Dorsolateral prefrontal cortex (tissue), 122 donors: ENCODE measurements at places on chromosomes 13 and 19.

DNA sequence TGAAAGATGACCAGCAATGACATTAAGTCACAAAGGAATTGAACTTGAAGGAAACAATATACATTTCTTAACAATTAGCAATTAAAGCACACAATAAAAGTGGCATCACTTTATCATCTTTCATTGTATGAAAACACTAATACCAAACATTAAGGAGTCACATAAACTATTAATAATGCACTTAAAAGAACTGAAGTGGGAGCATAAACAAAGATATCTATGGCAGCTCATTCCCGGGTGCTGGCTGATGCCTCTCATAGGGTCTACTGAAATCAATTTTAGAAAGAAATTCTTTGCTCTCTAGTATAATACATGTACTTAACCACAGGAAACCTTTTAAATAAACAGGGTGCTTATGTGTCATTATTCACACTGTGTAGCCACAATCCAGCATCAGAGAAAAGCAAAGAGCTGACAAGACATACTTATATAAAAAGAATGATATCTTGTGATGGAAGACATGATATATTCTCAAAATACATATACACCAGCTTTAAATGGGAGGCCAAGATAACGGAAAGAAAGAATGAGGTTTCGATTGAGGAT, 1207.8 kb downstream of the EFNB2 start:
- no peak for DNase-seq

GRCh38 chr13:49936968-49937273, 781 bp upstream of the SPRYD7 start:
- DNase-seq: no peak

GRCh38 chr13:39037410-39037879, 444 bp downstream of the PROSER1 start:
- DNase-seq: peak; percentile 28

DNA sequence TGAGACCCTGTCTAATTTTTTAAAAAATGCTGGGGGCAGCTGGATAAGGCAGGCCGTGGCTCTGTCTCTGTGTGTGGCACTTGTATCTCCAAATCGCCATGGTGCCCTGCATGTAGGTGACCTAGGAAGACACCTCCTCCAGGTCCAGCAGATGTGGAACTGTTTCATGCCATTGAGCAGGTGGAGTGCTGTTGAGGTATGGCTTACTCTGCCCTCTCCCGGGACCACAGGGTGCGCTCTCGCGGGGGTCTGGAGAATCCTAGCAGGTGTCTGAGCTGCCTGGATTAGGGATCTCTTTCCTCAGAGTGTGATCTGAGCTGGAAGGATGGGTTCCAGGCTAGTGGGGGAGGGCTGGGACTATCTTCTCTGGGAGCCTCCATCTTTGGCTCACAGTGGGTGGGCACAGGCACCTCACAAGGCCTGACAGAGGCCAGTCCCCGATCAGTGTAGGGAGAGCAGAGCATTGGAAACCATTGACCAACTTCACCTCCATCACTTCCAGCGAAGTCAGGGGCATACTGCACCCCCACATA, 67.7 kb upstream of the TM9SF2 start:
- DNase-seq: no peak

- no peak for DNase-seq
Measured at GRCh38 chr13:75180805-75181455, 301.0 kb downstream of the TBC1D4 start.

DNA sequence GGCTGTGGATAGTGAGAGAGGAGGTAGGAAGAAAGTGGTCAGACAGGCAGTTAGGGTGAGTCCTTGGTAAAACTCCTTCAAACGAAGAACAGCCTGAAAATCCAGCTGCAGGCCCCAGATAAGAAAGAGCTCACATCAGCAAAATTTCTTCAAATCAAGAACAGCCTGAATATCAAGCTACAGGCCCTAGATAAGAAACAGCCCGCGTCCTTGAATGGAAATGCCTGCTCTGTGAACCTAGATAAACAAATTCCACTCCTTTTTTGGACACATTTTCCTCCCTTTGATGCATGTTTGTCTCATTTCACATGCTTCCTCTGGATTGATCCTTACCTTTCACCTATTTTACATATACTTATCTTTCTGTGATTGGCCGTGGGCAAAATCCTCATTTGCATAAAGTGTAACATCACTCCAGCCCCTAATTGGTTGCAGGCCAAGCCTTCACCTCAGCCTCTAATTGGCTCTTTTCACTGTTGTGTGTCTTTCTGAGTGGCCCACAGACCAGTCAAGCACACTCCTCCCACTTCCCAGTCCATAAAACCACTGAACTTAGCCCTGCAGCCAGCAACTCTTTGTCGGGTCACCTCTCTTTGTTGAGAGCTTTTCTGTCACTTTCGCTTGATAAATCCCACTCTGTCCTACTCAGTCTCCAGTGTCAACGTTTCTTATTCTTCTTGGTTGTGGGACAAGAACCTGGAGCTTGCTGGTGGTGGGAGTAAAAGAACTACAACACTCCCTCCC, 6.0 kb upstream of the SULT2A1 start:
- no peak for DNase-seq

DNA sequence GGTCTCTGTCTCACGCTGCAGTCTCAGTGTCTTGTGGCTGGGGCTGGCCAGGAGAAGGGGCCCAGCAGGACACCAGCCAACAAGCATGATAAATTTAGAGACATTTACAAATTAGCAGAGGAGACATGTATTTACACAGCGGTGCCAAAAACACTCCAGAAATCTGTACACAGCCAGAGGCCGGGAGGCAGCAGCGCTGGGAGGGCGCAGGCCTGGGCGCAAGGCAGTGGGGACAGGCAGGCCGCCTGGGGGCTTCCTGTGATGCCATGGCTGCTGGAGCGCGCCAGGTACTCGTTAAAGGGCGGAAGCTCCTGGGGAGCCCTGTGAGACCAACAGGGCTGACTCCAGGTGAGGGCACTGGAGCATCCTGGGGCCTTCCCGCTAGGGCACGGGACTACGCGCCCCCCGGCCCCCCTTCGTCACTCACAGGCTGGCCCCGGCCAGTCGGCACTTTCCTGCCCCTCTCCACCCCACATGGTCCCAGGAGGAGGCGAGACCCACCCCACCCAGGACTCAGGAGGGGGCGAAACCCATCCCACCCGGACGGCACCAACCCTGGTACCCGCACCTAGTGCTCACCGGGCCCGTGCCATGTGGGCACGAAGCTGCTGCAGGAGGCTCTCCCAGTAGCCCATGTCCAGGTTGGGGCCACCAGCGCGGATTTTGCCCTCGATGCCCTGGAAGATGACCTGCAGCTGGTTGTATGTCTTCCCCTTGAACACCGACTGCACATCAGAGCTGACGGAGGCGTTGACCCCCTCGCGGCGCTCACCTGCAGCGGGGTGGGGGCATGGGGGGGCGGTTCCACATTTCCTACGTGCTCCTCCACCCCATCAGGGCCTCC, 7.4 kb upstream of the TBXA2R start:
- no peak for DNase-seq

DNA sequence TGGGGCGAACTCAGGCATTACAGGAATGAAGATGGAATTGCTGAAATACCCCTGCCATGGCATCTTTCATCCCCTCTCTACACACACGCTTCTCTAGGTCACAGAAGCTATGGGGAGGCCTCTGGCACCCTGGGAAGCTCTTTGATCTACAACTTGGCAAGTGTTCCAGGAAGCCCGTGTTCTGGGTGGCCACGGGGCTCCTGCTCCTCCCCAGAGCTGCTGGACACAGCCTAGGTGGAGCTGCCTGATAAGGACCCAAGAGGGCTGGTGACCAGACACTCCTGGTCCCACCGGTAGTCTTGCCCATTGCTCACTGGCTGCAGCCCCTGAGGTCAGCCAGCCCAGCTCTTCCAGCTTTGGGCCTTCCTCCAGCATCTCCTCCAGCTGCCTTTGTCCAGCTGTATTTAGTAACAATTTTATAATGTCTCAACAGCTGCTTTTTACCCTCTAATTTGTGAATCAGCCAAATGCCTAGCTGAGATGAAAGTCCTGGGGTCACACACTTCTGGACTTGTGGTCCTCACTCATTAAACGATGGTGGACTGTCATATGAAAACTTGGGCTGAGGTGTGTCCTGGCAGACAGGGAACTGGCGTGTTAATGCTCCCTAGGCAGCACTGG, 72.8 kb upstream of the SPATA13 start:
- no peak for DNase-seq

DNA sequence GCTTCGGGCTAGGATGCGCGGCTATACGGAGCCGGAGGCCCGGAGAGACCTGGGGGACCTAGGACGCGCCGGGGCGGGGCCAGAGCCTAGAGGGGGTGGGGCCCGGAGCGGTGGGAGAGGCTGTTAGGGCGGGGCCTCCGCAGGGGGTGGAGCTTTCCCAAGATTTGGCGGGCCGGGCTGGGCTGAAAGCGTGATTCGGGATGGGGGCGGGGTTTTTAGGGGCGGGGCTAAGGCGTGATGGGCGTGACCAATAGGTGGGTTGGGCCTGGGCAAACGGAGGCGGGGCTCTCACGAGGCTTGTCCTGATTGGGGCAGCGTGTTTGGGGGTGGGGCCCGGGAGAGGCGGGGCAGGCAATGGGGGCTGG, 439 bp downstream of the RAB11B start:
- DNase-seq: peak; percentile 93

GRCh38 chr19:46537136-46538097, 41.8 kb upstream of the PNMA8B start:
- DNase-seq: peak; percentile 58

- no peak for DNase-seq
Measured at GRCh38 chr19:19109601-19110000, 28.7 kb downstream of the TMEM161A start.

DNA sequence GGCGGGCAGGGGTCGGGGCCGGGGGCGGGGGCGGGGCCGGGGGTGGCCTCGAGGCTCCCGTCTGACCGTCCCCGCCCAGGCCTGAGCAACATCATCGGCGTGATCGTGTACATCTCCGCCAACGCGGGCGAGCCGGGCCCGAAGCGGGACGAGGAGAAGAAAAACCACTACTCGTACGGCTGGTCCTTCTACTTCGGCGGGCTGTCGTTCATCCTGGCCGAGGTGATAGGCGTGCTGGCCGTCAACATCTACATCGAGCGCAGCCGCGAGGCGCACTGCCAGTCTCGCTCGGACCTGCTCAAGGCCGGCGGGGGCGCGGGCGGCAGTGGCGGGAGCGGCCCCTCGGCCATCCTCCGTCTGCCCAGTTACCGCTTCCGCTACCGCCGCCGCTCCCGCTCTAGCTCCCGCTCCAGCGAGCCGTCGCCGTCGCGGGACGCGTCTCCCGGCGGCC, 9.4 kb upstream of the CACNG6 start:
- no peak for DNase-seq

GRCh38 chr19:485583-486236, 10.6 kb upstream of the MADCAM1 start:
- peak; percentile 84 for DNase-seq

- peak; percentile 49 for DNase-seq
Measured at GRCh38 chr19:49861107-49861506, 6.3 kb downstream of the PNKP start.

DNA sequence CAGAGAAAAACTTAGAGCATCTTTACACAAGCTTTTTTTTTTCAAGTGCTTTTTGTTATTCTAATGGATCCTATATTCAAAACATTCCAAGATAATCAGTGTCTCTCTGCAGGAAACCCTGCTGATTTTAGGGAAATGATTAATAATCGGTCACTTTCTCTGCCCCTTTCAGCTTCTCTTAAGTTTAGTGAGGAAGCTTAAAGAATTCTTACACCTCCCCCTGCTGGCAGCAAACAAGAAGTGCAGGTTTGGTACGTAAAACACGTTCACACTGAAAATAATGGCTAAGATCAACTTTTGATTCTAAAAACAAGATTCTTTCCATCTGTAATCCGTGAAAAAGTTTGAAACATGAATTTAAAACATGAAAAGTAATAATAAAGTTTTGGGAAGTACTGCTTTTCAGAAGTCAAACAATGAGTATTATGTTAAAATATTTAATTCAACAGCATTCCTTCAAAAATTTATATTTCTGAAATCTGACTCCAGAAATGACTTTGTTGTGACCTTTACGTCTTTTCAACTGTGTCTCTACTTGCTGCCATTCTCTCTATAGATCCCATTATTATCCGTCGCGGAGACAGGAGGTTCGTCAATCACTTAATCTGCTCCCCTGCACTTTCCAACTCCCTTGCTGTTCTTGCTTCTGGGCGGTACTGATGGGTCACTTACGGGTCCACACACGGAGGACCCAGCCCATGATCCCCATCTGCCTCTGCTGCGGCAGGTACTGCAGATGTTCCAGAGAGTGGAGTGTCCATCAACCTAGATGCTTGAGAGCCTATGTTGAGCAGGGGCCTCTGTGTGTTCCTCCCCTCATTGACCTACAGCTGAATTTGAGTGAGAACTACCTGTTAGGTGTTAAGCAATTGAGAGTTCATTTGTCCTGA, 203.1 kb upstream of the EDNRB start:
- DNase-seq: peak; percentile 44

- no peak for DNase-seq
Measured at GRCh38 chr13:45704854-45705695, 3.0 kb downstream of the CBY2 start.

DNA sequence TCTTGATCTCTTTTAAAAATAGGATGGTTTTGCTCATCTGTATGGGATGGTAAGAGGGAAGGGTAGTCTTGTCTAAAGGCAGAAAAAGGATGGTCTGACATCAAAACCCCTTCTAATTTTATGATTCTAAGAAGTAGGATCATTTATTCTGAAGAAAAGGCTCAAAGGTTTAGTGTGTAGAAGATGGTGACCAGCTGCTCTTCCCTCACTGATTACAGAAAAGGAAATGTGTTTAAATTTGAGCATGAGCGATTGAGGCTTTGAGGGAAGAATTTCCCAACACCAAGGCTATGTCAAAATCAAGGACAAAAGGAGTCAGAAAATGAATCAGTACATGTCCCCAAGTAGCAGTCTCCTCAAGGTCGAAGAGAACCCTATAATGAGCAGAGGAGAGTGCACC, 909.8 kb downstream of the EFNB2 start:
- DNase-seq: no peak

- DNase-seq: no peak
Measured at GRCh38 chr13:20151612-20152011, 9.2 kb downstream of the GJA3 start.

- no peak for DNase-seq
Measured at GRCh38 chr13:112696001-112696868, 6.4 kb downstream of the ATP11A start.

GRCh38 chr19:18488403-18488723, 33.5 kb downstream of the ELL start:
- no peak for DNase-seq

DNA sequence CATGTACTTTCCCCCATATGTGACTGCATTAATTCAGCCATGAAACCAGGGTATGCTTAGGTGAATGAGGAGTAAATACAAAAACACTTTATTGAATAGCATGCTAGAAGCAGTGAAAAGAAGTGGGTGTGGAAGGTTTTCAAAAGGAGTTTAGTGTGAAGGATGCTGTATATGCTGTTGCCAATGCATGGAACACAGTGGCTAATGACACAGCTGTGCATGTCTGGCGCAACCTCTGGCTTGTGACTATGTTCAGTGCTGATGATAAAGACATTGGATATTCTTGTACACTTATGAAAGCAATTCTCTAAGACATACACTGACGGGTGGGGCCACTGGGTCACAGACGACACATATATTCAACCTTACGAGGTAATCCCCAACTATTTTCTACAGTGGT, 55.2 kb downstream of the SOX21 start:
- DNase-seq: no peak

DNA sequence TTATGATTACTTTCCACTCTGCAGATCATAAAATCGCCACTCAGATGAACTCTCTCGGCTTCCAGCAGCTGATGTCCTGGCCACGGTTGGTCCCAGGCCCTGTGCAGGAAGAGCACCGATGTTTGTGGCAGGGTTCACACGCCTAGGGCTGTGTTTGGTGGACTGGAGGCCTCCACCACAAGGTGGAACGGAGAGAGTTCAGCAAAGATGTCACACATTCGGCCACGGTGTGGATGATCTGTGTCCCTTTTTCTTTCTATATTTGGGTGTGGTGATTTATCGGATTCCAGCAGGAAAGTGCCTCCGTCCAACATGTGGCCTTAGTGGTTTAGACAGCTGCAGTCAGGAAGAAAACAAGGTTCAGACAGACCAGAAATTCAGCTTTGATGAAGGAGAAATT, 521 bp upstream of the SHISA2 start:
- DNase-seq: no peak
